Activated CD4-positive, alpha-beta T cell treated with anti-CD3 and anti-CD28 coated beads, Interleukin-2, amount 10 ng/mL, durations not matched to agents 7 days and 5 days (primary cell): ENCODE measurements at places on chromosomes 2 and 18.

GRCh38 chr2:168208652-168209051 lies 38.7 kb downstream of the STK39 start:
- DNase-seq: no peak

- DNase-seq: no peak
Observed at GRCh38 chr2:75523313-75524275, 37.1 kb downstream of the EVA1A start.

GRCh38 chr2:16972276-16972675 lies 306.6 kb upstream of the CYRIA start:
- DNase-seq: no peak

DNA sequence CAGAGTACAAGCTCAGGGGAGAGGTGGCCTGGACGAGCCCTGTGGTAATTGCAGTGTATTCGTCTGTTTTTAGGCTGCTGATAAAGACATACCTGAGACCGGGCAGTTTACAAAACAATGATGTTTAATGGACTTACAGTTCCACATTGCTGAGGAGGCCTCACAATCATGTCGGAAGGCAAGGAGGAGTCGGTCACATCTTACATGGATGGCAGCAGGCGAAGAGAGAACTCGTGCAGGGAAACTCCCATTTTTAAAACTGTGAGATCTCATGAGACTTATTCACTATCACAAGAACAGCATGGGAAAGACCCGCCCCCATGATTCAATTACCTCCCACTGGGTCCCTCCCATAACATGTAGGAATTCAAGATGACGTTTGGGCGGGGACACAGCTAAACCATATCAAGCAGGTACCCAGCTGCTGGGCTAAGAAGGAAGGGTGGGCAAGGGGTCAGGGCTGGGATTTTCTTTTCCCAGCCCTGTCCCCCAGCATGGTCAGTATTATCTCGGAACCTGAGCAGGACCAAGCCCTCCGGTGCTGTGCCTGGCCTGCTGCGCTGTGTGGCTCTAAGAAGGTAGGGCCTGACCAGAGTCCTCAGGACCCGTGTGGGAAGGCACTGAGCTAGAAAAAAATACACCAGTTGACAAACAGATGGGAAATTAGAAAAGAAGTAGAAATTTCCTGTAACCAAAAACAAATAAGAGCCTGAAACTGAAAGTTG lies 78.6 kb upstream of the SH3BP4 start:
- DNase-seq: no peak

- no peak for DNase-seq
Observed at GRCh38 chr2:143819190-143819735, 690.0 kb downstream of the ARHGAP15 start.

DNA sequence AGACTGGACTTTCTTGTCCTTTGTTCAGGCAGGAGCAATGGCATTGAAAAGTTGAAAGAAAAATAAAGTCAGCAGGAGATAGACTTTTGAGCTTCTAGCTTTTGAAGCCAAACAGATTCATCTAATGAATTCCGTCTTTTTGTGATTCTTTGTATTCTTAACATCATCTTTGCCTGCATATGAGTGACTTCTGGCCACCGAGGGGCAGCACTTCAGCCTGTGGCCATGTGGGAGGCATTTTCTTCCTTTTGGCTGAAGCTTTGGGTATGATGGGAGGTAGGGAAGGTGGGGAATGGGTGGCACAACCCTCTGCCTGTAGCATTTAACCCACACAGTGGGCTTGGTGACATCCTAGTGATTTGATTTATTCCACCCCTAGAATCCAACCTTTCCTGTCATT lies 220.6 kb downstream of the SETBP1 start:
- DNase-seq: no peak

DNA sequence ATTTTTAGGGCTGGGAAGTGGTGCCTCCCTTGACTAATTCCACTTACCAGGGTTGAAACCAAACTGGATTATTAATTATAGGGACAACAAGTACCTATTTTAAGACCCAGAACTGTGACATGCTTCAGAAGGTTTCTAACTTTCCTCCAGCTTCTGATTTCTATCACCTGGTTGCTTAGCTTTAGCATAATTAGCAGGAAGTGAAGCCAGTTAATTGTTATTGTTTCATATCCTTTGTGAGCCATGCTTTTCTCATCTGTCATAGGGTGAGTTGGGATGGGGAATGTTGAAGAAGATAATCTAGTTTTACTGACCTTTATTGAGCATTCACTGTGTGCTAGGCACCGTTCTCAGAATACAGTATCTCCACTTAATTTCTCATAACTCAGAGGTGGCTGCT lies 3.2 kb downstream of the YPEL5 start:
- no peak for DNase-seq

DNA sequence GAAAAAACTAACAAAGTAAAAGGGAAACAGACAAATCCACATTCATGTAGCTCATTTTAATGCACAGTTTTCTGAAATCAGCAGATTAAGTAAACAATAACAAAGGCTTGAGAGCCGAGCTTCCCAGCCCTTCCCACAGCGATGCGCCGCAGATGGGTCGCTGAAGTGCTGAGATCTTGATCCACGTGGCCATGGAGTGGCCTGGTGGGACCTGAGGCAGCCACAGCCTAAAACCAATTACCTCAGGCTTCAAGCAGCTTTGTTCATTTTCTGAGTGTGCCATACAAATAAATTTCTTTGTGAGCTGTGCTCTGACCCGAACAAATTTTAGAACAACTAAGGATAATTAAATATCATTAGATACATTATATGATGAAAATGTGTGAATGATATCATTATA lies 25.6 kb upstream of the CYRIA start:
- DNase-seq: no peak

DNA sequence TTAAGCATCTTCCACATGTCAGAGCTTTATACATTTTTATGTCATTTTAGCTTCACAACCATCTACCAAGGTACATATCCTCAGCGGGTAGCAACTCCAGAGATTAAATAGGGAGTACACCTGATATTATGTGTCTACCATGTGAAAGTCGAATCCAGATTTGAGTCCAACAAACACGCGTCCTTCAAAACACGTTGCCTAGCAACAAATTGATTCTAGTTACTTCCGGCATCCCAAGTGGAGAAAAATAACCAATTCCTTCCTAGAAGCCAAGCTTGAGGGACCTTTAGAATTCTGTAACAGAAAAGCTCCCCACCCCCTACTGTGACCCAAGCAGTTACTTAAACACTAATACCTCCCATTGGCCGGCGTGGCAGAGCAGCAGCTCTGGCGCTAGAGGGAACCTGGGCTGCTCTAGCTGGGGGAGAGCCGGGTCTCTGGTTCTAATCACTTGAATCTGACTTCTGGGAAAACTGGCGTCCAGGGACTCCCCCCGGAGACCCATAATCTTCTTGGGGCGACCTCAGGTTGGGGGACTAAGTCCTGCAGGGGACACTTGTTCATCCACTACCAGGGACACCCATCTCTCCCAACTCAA lies at the start of gene ERICH2:
Gene ERICH2 (plus strand): TSS at position 371 of the 598 bp plus-strand sequence. CDS start 304 bp downstream, outside the sequence.
- peak; percentile 46 for DNase-seq

- no peak for DNase-seq
Observed at GRCh38 chr18:49692906-49693716, 120.2 kb downstream of the ACAA2 start.

GRCh38 chr18:12056034-12056883 lies 37.4 kb upstream of the ANKRD62 start:
- no peak for DNase-seq

DNA sequence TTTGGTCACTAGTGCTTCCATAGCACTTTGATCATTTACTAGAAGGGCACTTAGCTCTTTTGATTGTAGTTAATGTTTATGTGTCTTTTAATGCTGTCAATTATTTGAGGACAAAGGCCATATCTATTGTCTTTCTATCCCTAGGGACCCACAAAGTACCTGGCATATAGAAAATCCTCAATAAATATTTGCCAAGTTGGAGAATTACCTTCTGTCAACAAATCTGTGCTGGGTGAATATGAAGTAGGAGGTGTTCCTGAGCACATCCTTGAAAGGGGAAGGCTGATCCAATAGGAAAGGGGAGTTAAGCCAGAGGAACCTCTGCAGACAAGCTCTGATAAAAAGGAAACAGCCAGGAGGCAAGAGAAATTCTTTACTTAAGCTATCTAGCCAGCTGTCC lies 8.2 kb downstream of the DPP4 start:
- DNase-seq: no peak

- no peak for DNase-seq
Observed at GRCh38 chr2:100977511-100977910, 24.6 kb upstream of the RPL31 start.

DNA sequence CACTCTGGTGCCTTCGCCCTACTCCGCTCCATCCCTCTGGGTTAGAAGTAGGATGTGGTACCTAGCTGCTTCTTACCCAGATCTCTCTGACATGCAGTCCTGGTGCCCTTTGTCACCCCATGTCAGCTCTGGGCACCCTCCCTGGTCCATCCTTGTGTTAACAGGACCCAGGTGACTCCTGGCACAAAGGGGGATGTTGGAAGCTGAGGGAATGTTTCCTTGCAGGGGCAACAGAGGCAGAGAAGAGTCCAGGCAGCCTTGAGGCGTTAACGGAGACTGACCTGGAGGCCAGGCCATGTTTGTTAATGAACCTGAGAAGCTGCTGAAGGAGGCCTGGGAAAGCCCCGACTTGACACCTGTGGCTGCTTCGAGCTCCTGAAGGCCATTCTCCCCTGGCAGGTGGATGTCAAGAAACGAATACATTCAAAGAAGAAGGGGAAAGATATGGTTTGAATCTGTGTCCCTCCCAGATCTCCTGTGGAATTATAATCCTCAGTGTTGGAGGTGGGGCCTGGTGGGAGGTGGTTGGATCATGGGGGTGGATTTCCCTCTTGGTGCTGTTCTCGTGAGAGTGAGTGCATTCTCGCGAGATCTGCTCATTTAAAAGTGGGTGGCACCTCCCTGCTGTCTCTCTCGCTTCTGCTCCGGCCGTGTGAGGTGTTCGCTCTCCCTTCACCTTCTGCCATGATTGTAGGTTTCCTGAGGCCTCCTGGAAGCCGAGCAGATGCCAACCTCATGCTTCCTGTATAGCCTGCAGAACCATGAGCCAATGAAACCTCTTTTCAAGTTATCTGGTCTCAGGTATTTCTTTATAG lies 31.4 kb downstream of the NPPC start:
- DNase-seq: no peak

DNA sequence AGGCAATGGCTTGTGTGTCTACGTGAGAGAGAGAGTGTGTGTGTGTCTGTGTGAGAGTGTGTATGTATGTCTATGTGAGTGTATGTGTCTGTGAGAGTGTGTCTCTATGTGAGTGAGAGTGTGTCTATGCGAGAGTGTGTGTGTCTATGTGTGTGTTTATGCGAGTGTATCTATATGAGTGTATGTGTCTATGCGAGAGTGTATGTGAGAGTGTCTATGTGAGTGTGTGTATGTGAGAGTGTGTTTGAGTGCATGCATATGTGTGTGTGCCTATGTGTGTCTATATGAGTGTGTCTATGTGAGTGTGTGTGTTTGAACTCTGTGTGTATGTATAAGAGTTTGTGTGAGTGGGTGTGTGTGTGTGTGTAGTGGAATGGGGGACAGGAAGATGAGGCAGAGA lies 9.8 kb upstream of the GNLY start:
- no peak for DNase-seq

DNA sequence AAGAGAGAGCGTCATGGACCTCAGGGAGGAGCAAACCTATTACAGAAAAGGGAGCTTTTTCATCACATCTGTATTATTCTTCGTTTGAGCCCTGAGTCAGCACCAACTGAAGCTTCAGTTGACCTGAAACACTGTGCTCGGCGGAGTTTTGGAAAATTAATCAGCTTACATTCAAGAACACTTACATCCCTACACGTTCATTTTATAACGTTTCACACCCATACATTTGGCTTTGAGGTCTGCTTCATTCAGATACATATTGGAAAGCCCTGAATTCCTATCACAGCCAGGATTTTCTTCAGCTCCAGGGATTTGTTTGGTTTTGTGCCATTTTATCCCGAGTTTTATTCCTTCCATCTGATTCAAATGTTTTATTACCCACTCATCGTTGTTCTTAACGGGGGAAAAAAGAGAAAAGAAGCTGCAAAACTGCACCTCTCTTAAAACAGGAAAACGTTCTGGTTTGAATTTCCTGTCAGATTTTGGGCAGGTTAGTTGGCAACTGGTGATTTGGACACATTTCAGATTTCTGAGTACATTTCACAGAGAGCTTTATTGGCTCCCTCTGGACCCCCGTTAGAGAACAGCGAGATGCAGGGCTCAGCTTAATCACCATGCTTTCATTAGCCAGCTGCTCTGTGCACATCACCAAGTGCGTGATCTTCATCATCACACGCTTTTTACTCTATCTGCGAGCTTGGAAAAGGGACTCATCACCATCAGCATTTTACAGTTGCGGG lies 88.8 kb downstream of the CDC42EP3 start:
- DNase-seq: no peak

DNA sequence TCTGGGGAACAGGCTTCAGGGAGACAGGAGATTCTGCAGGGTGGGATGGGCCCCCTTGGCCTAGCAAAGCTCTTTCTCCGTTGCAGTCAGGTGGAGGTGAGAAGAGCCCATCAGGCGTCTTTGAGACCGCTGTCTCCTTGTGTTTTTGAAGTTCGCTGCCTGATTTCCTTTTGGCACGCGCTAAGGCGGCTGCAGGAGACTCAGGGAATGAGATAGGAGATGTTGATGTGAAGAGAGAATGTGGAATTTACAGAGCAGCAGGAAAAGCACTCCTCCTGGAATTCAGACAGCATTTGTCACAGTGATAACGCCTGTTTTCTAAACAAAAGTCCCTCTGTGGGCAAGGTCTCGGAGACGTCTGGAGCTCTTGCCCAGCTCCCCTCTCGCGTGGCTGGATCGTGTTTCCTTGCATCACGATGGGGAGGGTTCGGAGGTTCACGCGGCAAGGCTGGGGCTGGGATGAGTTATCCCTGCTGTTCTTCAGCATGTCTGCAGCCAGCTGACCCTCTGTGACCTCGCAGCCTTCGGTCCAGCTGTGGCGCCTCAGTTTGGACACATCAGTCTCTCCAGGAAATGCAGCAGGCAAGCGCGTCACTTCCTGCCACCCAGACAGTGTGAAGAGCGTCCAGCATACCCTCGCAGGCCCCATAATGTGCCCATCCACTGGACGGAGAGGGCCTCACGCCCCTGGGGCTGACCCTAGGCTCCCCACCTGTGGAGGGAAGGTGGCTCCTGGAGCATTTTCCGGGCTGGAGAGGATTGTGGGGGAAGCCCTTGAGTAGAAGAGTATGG lies 30.2 kb downstream of the GLI2 start:
- DNase-seq: no peak

DNA sequence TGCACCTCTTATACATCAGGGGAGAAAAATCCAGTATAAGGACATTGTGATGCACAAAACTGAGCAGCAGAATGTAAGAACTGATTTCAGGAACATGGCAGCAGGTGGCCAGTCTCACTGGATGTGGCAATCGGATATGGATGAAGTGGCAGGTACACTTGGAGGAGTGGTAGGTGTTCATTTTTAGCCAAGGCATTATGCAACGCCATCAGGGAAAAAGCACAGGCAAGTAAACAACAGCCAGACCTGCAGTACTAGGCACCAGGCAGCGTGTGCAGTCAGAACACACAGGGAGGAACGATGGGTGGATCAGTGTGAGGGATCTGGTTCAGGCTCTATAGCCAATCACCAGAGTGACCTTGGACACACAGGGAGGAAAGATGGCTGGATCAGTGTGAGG lies 77.4 kb upstream of the GCFC2 start:
- DNase-seq: no peak

DNA sequence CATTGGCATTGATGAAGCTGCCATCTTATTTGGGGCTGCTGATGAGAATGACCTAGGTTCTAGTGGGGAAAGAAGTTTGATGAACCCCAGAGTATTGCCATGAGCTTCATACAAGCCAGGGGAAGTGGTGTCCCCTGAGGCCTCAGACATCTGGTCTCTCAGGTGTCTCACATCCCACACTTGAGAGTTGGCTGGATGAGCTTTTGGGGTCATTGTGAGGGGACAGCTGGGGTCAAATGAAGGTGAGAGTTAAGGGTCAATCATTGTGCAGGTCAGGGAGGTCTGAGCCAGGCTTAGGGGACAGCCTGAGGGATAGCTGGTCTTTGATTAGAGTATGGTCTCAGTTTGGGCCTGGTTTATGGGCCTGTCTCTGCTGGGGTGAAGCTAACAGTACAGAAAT lies 336.5 kb downstream of the CYP26B1 start:
- DNase-seq: no peak
